ENCODE measurements at places on chromosomes 1 and 21.
A peak's percentile ranks its signal among the peaks of the same experiment; 100 is the strongest.

DNA sequence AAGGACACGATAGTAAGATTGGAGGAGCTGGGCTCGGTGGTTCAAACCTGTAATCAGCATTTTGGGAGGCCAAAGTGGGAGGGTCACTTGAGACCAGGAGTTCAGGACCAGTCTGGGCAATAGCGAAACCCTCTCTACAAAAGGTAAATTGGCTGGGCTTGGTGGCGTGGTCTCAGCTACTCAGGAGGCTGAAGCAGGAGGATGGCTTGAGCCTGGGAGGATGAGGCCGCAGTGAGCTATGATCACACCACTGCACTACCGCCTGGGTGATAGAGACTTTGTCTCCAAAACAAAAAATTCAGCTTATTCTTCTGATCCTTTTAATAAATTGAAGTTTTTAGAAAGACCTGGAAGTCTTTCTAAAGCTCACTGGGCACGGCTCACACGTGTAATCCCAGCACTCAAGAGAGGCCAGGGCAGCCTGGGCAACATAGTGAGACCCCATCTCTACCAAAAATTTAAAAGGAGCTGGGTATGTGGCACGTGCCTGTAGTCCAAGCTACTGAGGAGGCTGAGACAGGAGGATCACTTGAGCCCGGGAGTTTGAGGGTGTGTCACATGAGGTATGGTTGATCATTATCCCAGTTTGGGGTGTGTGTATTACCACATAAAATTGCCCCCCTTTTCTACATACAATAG lies 15.3 kb downstream of the MASP2 start:
- DNase-seq, result no peak

- no peak for DNase-seq
Measured at GRCh38 chr1:172613294-172613693, 45.6 kb upstream of the FASLG start.

DNA sequence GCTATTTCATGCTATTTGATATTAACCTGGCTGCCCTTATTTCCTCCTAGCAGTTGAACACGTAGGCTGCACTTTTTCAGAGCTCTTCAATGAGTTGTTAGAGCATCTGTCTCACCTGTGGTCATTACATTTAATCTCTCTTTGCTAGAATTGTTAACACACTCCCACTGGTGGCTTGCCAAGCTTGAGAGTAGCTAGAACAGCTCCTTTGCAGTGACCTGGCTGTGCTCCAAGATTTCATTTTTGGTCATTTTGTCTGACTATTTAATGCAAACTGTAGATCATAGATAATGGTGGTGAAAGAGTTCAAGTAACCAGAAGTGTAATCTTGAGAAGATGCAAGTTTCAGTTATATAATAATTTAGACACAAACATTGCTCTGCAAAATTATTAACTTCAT lies 105.6 kb downstream of the LRRC7 start:
- no peak for DNase-seq

DNA sequence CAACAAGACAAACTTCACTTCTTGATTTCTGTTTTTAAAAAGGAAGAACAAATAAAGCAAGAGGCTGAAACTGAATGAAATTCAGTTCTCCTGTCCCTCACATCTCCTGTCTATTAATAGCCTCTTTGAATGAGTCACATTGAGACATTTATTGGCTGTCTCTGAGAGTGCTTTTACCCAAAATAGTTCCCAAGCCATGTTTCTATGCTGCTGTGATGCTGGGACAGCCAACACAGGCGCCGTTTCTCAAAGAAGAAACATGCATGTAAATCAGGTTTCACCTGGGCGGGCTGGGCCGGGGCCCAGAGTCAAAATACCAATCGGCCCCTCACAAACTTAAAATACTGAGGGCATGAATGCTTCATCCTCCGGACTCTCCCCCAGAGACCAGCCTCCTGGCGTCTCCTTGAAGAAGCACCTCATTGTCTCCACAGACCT lies 105.2 kb downstream of the EDEM3 start:
- no peak for DNase-seq

DNA sequence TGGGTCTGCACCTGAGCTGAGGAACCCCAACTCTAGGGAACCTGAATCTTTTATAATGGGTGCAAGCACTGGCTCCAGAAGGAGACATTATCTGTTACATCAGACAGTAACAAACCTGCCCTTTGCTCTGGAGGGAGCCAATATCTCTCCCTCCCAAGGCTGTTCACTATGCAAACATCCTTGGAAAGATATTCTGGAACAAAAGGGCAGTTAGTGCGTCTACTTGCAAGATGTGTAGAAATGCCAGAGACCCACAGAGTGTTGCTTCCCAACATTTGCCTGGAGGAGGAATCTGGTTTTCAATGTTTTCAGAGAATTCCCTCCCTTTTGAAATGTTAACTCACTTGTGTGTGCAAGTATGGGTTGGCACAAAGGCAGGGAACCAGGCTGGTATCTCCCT lies 31.9 kb downstream of the UMODL1 start:
- no peak for DNase-seq

DNA sequence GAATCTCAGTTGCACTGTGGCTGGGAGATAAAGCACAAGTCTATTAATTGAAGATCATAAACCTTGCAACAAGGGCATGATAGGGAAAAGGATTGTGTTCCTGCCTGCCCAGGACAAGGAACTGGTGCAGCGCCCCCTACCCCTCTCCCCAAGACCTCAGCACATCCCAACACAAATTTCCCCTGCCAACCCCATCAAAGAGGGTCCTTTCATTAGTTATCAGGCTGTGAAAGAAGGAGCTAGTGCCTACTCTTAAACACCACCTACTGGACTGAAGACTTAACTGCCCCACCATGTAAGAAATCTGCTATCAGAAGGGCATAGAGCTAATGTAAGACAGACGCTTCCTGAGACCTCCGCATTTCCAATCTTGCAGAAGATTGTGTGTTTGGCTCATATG lies 372.6 kb downstream of the AGBL4 start:
- no peak for DNase-seq

- DNase-seq, result no peak
Measured at GRCh38 chr1:168065506-168065905, 71.2 kb downstream of the GPR161 start.

- DNase-seq, result no peak
Measured at GRCh38 chr1:71781450-71781849, 500.9 kb downstream of the NEGR1 start.

DNA sequence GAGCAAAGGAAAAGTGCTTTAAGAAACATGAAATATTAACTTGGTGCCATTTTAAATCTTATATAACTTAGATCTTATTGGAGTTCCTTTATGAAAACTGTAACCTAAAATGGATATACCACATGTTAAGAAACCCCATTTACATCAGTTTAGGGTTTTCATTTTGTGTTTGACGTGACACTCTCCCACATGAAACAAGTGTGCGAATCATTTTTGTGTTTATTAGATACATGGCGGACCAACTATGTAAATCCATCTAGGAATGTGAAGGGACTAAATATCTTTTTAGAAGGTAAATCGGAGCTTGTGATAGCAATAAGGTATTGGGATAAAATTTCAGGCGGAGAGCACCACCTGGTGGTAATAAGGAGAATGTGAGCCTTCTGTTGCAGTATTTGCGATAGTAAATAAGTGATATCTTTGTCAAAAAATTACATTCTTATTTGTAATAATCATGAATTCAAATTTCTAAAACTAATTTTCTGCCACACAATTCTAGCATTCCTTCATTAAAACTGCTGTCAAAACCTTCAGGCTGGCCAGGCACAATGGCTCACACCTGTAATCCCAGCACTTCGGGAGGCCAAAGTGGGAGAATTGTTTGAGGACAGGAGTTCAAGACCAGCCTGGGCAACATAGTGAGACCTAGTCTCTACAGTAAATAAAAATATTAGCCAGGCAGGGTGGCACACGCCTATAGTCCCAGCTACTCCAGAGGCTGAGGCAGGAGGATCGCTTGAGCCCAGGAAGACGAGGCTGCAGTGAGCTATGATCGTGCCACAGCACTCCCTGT lies 31.3 kb downstream of the SMAP2 start:
- DNase-seq, result no peak

GRCh38 chr1:238999944-239000343 lies 386.4 kb upstream of the CHRM3 start:
- DNase-seq, result no peak

DNA sequence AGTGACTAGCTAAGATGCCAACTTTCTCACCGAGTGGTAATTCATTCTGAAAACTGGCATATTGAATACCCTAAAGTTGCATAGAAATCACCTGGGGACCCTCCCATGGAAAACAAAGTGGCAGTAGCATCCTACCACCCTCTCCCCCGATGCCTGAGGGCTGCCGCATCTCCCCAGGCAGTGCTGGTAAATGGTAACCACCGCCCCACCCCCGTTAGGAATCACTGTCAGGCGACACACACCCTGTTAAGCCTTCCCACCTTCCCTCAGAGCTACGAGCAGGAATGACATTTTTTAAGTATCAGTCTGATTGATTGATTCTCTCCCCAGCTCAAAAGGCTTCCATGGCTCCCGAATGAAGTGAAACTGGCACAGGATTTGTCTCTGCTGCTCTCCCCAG lies 28.3 kb downstream of the TMPRSS2 start:
- DNase-seq, result no peak

- DNase-seq, result no peak
Measured at GRCh38 chr1:43359696-43360095, 915 bp downstream of the CDC20 start.

GRCh38 chr1:235404190-235404589 lies 37.0 kb downstream of the TBCE start:
- no peak for DNase-seq

DNA sequence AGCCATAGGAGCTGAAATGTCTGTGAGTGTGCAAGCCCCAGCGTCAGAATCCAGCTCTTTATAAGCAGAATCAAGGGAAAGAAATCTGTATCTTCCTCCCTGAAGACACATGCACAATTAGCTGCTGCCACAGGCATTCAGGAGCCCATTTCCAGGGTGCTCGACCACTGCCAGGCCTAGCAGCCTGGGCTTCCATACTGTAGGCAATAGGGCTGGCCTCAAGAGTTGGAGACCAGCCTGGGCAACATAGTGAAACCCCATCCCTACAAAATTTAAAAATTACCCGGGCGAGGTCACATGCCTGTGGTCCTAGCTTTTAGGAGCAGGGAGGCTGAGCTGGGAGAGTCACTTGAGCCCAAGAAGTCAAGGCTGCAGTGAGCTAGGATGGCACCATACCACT lies 41.0 kb downstream of the NEK2 start:
- no peak for DNase-seq

GRCh38 chr1:198830412-198830811 lies 191.6 kb downstream of the PTPRC start:
- no peak for DNase-seq

GRCh38 chr1:30744060-30744756 lies 13.4 kb downstream of the LAPTM5 start:
- peak; percentile 51 for DNase-seq

GRCh38 chr1:117087686-117088085 lies 27.6 kb downstream of the TTF2 start:
- DNase-seq, result no peak

GRCh38 chr1:119451158-119451557 lies 36.2 kb downstream of the HSD3B2 start:
- DNase-seq, result no peak

- peak; percentile 27 for DNase-seq
Measured at GRCh38 chr1:40625076-40625475, 40.4 kb downstream of the RIMS3 start.

DNA sequence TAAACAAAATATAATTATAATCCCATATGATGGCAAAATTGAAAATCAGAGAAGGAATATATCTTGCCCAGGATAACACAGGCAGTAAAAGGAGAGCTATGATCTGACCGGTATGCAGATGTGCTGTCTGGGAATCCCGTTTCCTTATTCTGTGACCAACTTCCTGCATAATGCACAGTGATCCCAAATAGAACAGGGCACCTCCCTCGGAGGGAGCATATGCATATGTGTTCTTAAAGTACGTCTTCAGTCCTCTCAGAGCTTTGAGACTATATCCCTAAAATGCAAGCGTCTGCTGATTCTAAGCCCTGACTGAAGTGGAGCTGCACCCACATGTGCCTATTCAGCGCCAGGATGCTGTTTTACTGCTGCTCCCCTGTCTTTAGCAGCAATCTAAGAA lies 366.1 kb upstream of the PTBP2 start:
- DNase-seq, result no peak

DNA sequence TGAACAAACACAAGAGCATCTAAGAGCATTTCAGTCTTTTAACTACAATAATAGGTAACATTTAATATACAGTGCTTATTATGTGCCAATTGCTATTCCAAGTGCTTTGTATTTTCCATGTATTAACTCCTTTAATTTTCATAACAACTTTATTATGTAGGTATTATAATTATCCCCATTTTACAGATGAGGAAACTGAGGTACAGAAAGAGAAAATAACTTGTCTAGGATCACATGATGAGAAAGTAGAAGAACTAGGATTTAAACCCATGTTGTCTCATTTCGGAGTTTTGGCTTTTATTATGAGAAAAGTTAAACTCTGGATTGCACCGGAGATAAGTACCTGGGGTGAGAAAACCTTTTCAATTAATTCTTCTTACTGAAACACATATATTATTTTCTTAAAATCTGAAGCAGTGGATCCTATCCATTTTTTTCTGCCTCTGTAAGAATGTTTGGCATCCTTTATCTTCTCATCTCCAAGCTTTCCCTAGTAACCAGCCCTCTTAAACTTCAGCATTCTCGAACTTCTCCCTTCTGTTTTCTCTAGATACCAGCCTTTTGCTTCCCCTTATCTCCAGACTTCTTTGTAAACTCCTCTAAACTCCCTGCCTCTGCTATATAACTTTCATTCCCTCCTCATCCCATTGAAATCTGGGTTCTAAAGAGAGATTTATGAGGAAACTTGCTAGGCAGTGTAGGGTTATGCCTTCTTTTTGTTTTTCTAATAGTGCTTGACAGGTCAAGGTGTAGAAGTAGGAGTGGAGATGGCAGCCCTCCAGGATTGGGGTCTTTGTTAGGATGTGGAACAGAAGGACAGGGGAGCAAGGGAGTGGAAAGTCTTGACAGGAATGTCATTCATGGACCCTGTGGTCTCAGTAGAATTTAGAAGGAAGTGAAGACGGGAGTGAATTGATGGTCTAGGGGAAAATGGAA lies 28.3 kb downstream of the POU2F1 start:
- no peak for DNase-seq

GRCh38 chr1:232166942-232167341 lies 463.0 kb downstream of the SIPA1L2 start:
- no peak for DNase-seq

GRCh38 chr1:53549781-53550180 lies 90.6 kb downstream of the DMRTB1 start:
- DNase-seq, result no peak

GRCh38 chr1:66752000-66752592 lies at the start of gene DYNLT5:
Gene DYNLT5, plus strand, starts transcription at chr1:66752459. Its CDS starts 2,200 bp downstream, at chr1:66754659.
- DNase-seq, result peak; percentile 23

DNA sequence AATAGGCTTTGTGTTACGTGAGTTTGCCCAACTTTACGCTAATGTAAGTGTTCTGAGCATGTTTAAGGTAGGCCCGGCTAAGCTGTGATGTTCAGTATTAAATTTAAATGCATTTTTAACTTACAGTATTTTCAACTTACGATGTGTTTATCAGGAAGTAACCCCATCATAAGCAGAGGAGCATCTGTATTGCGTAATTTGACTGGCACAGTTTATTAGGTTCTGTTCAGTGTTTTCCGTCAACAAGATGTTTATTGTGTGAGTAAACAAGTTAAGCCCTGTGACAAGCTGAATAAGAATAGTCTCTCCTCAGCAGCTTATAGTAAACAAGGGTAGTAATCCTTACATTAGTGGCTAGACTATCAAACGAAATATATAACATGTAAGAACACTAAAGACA lies 27.2 kb upstream of the SHISA4 start:
- no peak for DNase-seq

Measured in stimulated activated CD4-positive, alpha-beta T cell treated with anti-CD3 and anti-CD28 coated beads, Interleukin-2, amount 100 ng/mL, for 24 hours (primary cell).